ENCODE measurements at places on chromosomes 13 and 19.

DNA sequence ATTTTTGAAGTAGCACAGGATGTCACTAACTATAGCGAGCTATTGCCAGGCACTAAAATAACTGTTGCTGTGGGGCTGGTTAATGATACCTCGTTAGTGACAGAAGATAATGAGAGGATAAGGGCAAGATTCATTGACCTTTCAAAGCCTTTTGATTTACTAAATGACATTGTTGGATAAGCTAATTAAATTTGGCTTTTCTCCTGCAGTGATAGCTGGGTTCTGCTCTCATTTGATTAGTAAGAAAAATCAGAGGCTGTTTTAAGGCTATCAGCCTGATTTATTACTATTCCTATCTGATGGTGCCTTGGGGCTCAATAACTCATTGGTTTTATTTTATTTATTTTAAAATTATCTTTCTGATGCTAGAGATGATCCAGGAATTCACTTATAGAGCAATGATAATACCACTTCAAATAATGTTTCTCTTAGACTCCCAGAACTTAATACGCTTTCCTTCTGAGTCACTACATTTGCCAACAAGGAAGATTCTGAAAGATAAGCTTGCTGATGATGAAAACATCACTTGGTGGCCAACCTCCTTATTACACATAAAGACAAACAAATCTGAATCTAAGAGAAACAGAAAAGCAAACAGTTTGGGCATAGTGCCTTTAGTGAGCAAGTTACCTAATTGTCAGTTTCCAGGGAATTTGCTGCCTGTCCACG is 501.3 kb upstream of the ARGLU1 start:
- DNase-seq, result no peak

DNA sequence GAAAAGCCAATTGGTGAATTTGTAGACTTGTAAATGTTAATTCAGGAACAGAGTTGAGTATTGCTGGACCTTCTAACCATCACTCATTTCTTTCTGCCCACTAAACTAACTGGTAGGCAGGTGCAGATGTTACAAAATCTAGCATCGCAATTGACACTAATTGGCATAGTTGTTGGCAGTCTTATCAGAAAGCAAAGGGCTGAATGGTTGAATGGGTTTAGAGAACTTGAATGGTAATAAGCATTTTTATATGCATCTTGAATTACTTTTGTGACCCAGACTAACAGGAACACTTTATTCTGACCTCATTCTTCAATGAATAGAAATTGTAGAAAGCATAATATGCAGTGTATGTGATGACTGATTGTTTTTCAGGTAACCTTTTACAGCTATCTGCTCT is 189.1 kb downstream of the GGACT start:
- DNase-seq, result no peak

GRCh38 chr13:40483601-40484000 is 182.8 kb downstream of the FOXO1 start:
- DNase-seq, result no peak

GRCh38 chr19:46412650-46413261 is 608 bp downstream of the CCDC8 start:
- DNase-seq, result no peak

DNA sequence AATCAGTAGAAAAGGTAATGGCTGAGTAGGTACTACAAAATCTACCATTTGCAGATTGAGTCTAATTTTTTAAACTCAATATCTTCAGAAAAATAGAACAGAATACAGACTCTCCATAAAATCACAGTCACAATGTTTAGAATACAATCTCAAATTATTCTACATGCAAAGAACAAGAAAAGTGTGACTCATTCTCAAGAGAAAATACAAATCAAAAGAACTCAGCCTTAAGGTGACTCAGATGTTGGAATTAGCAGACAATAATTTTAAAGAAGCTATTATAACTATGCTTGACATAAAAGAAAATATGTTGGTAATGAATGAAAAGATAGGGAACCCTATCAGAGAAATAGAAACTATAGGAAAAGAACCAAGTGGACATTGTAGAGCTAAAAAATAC is 78.9 kb downstream of the RXFP2 start:
- DNase-seq, result no peak

- DNase-seq, result no peak
These were observed 36.0 kb upstream of the KPNA3 start for GRCh38 chr13:49828453-49828852.

DNA sequence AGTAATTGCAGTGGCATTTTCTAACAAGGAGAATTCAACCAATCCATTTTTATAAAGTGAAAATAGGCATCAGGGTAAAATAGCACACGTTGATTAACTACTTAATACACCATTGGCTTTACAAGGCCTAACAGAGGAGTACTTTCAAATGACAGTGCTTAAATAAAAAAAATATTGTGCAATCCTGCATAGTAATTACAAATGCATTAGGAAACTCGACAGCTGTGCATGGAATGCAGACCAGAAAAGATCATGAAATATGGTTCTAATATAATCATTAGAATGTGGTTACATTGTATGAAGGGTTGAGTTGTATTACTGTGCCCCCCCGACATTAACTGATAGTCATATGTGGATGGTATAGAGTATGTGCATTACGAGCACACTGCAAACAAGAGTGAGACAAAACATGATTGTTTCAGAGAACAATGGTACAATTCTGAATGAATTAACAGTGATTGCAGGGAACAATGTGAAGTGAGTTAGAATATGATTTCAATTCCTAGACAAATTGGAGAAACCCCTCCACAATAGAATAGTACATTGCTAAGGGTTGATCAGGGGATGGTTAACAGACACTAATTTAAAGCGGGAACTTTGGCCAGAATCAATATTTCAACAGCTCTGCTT is 270.6 kb downstream of the GPC5 start:
- no peak for DNase-seq

GRCh38 chr13:57569986-57570385 is 61.6 kb upstream of the PCDH17 start:
- DNase-seq, result no peak

GRCh38 chr19:16599655-16600346 is 27.6 kb upstream of the SLC35E1 start:
- no peak for DNase-seq

GRCh38 chr19:11323601-11324078 is 15.8 kb downstream of the RAB3D start:
- no peak for DNase-seq

DNA sequence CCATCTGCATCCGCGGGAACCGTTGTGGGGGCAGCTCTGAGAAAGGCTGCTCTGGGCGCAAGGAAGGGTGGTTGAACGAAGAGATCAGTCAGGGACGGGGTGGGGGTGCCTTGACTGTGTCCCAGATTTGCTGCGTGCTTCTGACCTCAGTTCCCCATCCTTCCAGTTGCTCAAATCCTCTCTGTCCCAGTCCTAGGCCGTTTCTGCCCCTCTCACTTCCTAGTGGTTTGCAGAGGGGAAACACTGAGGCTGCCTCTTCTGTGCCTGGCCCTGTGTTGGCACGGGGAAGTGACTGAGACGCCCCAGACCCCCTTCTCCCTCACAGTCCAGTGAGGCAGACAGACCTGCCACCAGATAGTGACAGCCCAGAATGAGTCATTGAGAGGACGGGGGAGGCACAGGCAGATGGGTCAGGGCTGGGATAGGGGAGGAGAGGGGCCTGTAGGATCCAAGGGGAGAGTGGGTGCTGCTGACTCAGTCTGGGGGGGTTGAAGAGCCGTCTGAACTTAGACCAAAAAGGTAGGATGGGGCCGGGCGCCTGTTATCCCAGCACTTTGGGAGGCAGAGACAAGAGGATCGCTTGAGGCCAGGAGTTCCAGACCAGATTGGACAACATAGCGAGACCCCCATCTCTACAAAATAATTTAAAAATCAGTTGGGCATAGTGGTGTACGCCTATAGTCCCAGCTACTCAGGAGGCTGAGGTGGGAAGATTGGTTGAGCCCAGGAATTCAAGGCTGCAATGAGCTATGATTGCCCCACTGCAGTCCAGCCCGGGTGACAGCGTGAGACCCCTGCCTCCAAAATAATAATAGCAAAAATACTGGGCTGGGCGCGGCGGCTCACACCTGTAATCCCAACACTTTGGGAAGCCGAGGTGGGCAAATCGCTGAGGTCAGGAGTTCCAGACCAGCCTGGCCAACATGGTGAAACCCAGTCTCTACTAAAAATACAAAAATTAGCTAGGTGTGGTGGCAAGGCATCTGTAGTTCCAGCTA is 26.5 kb downstream of the NUMBL start:
- peak; percentile 82 for DNase-seq

DNA sequence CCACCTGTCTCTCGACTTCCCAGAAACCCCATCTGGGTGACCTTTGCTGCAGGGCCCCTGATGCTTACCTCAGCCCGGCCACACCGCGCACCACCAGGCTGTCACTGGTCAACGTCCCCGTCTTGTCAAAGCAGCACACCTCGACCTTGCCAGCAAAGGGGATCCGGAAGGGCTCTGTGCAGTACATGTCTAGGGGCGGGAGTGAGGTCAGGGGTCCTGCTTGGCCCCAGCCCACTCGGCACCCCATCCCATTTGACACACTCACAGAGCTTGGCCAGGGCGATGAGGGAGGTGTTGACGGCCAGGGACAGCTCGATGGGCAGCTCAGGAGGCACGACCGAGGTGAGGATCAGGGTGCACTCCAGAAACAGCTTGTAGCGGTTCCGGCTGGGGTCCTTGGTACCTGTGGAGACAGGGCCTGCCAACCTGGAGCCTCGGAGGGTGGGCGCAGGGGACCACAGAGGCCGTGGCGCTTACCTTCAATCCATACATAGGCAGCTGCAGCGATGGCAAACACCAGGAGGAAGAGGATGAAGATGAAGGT is 8.4 kb downstream of the ATP13A1 start:
- DNase-seq, result peak; percentile 36

GRCh38 chr13:102872531-102872930 is 26.7 kb downstream of the ERCC5 start:
- no peak for DNase-seq

- no peak for DNase-seq
These were observed 919 bp upstream of the ADAMTS10 start for GRCh38 chr19:8611391-8611876.

DNA sequence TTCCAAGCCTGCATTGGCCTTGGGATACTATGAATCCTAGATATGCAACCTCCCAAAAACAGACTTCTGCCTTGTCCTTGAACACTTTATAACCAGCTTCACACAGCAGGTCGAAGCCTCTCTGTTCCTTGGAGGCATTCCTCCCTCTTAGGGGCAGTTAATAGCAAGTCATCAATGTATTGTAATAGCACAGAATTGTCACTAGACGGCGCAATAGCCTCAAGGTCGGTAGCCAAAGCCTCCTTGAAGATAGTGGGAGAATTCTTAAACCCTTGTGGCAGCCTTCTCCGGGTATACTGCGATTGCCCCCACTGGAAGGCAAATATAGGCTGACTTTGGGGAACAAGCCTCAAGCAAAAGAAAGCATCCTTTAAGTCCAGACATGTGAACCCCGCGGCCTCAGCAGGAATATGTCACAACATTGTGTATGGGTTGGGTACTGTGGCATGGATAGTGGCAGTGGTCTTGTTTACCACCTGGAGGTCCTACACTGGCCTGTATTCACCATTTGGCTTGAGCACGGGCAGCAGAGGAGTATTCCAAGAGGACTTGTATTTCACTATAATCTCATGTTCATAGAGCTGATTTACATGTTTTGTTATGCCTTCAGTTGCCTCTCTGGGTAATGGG is 61.1 kb downstream of the ZNF431 start:
- DNase-seq, result no peak

- no peak for DNase-seq
These were observed 37.5 kb upstream of the GPR183 start for GRCh38 chr13:99344610-99345208.

DNA sequence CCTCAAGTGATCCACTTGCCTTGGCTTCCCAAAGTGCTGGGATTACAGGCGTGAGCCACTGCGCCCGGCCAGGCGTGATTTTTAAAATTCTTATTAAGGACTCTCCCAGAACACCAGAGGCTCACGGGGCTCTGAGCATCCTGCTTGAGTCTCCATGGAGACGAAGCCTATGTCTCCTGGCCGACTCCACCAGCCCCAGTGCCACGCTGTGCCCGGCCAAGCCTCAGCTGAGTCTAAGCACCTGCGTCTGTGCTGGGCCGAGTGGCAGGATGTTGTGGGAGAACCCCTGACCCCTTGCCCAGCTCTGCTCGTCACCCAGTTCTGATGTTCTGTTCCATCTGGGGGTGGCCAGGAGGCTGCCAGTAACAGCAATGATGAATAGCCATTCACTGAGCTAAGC is 3.9 kb upstream of the CELF5 start:
- no peak for DNase-seq

DNA sequence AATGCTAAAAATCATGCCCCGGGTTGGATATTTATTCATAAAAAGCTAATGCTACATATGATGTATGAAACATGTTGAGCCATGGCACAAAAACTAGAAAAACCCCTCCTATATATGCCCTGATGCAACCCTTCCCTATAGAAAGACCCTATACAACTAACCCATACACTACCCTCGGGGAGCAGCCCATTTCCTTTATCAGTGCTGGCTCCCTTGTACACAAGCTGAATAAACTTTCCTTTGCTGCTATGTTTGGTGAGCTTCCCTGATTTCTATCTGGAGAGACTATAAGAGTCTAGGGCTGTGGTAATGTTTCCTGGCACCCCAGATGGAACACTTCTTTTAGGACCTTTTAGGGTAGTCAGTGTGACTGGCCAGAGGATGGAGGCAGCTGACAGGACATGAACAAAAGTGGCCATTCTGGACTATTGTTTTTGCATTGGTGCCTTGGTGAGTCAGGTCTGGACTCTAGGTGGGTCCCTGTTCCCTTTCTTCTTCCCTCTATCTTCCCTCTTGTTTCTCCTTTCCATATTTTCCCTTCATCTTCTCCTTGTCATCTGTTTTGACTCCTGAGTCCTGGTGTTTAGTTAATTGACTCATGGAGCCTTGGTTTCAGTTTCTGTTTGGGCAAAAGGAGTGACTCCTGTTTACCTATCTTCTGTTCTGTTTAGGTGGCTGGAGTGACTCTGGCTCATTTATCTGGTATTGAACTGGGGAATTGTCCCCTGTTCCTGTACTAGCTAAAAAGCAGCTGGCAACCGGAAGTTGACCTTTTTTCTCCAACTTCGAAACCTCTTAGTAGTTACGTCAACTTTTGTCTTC is 1321.8 kb upstream of the PCDH9 start:
- no peak for DNase-seq

- no peak for DNase-seq
These were observed 2.3 kb downstream of the PPP1R15A start for GRCh38 chr19:48874303-48875135.

DNA sequence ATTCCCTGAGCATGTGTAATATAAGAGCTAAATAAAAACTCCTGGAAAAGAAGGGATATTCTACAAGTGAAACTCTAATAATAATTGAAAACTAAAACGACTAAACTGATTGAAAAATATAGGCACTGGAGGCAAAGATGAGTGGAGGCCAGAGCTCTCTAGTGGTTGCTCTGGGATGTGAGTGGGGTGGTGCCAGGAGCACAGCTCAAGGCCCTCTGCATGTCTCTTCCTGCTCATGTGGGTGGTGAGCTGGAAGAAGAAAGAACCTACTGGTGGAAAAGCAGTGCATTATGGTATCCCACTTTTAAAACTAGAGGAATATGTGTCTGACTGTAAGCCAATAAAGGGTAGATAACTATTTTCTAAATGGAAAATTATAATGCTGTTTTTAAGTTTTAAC is 15.8 kb upstream of the ARHGEF7 start:
- DNase-seq, result no peak
